ENCODE measurements at places on chromosomes 2 and 18.

GRCh38 chr18:8615397-8616027, 6.3 kb downstream of the RAB12 start:
- peak; percentile 95 for DNase-seq

- DNase-seq = no peak
These were observed 33.6 kb upstream of the B3GNT7 start for GRCh38 chr2:231361701-231362554.

- DNase-seq = no peak
These were observed 5.1 kb upstream of the EML4 start for GRCh38 chr2:42164046-42164445.

DNA sequence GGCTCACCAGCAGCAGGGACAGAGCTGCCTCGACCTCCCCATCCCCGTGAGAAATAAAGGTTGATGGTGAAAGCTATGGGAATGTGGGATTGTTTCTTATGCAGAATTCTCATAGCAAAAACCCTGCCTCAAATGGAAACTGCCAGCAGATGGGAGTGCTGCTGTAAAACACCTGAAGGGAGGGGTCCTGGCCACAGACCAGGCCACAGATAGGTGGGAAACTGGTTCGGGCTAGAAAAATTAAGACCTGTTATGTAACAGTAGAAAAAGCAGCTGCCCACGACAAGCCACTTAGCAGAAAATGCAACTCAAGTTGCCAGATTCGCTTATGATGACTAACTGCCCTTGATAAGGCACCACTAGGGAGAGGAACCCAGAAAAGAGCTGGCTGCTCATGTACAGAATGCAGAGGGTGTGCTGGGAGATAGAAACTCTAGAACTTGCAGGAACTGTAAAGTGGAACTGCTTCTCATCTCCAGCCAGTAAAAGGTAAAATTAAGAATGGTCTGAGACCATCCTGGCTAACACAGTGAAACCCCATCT, 114.5 kb upstream of the SALL3 start:
- no peak for DNase-seq

- no peak for DNase-seq
These were observed 19.7 kb downstream of the MTA3 start for GRCh38 chr2:42588121-42588520.

DNA sequence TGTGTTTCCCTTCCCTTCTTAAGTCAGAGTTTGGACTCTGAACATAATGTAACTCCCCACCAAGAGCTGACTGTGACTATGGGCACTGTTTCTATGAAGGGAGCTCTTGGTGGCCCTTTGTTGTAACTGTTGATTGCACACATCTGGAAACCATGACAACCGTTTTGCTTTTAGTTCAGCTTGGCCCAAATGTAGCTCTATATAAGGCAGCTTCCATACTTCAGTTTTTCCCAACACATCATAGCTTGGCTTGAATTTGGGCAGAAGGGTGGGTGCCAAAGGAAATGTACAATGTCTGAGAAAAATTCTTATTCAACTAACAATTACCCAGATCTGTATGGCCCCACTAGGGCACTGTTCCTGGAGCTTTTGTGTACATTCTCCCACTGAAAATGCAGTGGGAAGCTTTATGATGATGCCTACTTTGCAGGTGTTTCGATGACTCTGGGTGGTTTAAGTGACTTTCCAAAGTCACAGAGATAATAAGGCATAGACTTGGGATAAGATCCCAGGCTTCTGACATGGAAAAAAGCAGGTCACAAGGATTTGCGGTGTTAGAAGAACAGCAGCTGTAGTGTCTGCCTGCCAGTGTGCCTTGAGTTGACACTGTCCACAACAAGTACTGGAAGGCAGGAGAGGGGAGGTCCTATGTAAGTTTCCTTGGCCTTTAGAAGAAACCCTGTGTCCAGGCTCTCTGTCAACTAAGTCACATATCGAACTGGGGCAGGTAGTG, 2.4 kb upstream of the CETN1 start:
- no peak for DNase-seq

GRCh38 chr2:137983581-137983980, 19.3 kb downstream of the HNMT start:
- DNase-seq = no peak

DNA sequence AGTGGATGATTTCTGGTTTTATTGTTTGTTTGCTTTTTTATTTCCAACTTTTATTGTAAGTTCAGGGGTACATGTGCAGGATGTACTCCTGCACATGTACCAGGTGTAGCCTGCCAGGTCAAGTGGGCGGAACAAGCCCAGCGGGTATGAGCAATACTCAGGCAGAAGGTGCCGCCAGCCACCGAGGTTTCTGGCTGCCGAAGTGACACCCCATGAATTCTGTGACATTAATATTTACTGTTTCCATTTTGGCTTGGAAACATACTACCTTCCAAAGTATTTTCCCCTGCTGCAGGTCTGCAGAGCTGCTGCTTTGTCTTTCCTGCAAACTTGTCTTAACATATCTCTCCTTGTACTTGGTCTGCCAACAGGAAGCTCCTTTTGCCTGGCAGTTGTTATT, 78.5 kb downstream of the PTPN4 start:
- no peak for DNase-seq

DNA sequence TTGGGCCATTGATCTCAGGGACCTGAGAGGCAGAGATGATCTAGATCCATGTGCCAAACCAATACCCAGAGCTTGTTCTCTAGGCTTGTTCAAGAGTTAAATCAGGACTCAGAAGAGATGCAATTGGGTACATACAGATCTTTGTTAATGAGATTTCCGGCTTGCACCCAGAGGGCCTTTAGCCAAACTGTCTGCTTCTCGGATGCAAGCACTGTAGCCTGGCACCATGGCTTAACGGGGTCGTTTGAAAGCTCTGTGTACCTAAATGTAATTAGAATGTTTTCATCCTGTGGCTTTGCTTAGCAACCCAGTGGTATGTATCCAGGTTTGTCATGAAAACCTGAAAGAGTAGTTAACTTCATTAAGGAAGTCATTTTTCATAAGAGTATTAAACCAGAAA, 94.2 kb downstream of the TPGS2 start:
- no peak for DNase-seq

DNA sequence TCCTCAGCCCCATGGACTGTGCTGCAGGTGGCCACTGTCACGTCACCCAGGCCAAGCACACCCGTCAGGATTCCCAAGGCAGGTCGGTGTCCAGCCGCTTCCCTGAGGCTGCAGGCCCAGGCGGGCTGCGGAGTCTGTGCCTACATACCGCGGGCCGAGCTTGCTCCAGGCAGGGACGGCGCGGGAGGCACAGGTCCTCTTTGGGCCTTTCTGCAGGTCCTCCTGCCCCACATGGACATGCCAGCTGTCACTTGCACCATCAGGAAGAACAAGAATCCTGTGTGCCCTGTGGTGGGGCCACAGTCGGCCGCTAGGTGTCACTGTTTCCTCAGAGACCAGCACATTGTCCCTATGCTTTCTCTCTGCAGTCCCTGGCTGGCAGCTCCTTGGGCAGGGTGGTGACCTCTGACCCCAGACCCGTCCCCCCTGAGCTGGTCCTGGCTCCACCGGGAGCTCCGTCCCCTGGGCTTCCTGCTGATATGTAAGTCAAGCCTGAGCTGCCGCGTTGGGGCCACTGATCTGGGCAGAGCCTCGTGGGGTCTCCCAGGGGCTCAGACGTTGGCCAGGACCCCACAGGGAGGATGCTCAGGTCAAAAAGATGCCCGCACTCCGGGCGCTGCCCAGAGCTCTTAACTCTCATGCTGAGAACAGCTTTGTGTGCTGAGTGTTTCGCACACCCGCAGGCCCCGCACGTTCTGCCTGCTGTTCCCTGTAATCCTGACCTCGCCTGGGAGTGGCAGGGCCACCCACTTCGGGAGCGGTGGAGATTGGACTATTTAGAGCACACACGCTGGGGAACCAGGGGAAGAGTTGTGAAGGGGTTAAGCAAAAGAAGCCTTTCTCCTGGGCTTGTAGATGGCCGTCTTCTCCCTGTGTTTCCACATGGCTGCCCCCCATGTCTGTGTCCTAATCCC, 17.3 kb upstream of the AGXT start:
- DNase-seq = peak; percentile 90

DNA sequence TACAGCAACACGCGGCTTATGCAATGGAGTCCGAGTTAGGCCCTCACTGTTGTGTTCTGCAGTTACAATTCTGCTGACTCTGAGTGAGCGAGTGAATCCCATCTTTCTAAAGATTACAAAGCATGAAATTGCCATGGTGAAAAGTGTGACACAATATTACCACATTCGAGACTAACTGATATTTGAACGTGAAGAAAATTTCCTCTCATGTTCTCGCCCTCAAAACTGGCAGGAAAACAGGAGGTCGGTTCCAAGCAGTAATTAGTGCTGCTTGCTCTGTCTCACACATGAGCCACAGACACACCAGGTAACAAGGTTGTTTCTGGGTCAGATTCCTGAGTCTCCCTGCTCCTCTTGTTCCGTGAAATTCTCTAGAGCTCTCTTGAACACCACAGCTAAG, 93.7 kb upstream of the RIOK3 start:
- no peak for DNase-seq

DNA sequence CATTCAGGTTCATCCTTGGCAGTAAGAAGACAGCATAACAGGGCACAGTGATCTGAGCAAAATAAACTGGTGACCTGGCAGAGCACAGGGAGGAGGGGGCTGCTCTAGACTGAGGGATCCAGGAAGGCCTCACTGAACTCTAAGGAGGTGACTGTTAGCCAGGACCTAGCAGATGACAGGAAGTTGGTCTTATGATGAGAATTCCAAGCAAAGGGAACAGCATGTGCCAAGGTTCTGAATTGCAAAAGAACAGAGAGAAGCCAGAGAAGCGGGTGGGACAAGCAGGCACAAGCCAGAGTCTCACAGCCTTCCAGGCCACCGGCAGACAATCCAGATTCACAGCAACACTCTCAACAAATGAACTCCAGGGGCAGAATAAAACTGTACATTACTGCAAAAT, 152.7 kb upstream of the PTPRM start:
- no peak for DNase-seq

All from hepatic stellate cell (primary cell).